ENCODE measurements at places on chromosomes 16 and 17.

DNA sequence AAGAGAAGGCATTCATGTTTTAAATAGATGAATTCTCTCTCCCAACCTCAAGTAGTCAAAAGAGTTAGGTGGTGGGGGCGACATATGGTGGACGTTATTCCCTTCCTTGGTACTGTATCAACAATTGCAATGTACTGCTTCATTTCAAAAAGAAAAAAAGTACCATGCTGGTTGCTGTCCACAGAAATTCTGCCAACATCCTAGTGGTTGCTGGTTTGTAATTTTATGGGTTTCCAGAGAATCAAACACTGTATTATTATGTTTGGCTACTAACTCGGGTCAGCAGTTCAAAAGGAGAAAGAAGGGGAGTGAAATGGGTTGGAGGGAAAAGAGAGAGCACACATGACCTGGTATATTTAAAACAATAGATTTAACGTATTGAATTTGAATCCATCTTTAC lies 61.1 kb upstream of the KCNJ16 start:
- no peak for DNase-seq

DNA sequence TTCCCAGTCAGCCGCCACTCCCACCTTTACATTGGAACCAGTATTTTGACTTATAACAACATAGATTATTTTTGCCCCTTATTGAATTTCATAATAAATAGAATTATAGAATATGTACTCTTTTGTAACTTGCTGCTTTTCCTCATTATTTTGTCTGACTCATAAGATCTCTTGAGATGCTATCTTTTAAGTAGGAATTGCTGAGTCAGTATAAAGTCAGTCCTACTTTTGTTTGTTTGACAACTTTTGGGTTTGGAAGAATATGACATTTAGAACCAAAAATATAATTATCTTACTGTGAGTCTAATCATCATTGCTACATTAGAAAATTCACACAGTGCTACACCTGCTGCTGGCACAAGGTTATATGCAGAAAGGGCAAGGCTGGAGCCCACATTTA lies 69.7 kb downstream of the STXBP4 start:
- DNase-seq, result no peak

- no peak for DNase-seq
Observed at GRCh38 chr16:68406458-68407152, 41.7 kb downstream of the SMPD3 start.

- no peak for DNase-seq
Observed at GRCh38 chr17:64336760-64337413, 53.8 kb downstream of the PECAM1 start.

GRCh38 chr17:63714550-63715277 lies 14.8 kb upstream of the LIMD2 start:
- no peak for DNase-seq

- DNase-seq, result peak; percentile 99
Observed at GRCh38 chr17:74454197-74455024, 12.0 kb upstream of the CD300A start.

DNA sequence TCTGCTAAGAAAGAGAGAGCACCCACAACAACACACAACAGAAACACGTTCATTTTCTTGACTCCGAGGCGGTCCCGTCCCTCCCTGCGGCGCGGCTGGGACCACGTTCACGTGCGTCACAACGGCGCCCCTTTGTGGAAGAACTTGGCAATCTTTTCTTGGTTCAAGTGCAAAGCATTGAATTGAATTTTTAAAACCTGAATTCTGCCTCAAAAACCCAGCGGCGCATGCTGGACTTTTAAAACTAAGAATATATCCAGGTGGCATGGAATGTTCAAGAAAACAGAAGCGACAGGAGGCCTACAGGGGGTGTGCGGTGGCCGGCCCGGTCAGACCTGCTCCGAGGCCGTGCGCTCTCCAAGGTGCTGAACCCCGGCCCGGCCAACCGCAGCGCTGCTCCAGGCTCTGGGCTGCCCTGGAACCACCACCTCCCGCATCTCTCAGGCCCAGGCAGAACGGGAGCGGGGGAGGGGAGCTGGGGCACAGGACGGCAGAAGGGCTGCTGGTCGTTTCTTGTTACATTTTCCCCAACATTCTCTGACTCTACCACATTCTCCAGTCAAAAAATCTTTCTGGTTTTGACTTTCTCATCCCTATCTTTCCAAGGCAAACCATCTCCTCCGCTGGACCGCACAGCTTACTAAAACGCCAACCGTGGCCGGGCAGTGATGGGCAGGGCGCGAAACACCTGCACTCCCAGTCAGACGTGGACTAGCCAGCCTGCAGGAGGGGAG lies 3.4 kb upstream of the HEXD start:
- peak; percentile 93 for DNase-seq

- peak; percentile 88 for DNase-seq
Observed at GRCh38 chr16:3157229-3158025, 22.6 kb downstream of the ZNF213 start.

DNA sequence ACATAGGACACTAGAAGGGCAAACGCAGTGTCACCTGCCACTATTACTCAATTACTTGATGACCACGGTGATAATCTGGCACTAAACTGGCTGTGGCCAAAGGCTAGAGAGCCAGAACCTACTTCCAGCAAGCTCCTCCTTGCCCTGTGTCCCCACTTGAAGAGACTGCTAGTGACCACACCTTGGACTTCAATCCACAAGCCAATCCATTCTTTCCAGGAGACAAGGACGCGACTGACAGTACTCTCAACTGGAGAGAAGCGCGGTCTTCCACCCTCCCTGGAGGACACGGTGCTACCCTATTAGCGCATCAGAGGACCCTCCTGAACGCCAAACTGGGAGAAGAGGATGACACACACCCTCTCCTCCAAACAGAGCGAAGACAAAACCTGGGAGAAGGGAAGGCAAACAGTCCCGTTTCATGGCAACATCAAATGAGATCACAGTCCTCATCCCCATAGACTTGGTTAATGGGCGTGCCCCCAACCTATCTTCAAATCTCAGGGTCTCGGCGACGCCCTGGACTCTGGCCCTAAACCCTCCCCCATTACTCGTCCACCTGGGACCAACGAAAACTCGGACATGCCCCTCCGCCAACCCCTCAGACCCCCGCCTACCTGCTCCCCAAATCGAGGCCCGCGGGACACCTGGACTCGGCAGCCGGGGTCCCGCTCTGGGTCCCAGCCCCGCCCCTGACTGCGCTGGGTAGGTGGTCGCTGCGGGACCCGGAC lies 508 bp downstream of the FLCN start:
- DNase-seq, result no peak

GRCh38 chr16:88716601-88717001 lies 10.3 kb downstream of the CTU2 start:
- DNase-seq, result no peak

DNA sequence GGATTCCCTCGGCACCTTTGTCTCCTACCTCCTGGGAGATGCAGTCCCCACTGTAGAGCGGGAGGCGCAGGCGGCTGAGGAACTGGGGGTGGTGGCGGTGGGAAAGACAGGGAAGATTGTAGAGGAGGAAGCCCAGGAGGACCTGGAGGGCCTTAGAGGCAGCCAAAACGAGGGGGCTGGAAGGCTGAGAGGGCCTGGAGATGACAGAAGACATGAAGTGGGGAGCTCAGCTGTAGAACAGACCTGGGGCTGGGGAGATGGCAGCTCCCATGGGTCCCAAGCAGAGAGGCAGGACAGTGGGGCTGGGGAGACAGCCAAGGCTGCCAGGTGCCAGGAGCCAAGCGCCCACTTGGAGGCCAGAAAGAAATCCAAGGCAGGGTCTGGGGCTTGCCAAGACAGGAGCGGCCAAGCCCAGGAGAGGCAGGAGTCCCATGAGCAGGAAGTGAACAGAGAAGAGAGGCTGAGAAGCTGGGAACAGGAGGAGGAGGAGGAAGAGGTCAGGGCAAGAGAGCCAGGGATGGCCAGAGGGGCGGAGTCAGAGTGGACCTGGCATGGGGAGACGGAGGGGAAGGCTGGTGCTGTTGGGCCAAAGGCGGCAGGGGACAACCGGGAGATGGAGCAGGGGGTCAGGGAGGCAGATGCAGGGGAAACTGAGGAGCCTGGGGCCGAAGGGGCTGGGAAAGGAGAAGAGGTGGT lies 803 bp downstream of the APOBR start:
- no peak for DNase-seq

DNA sequence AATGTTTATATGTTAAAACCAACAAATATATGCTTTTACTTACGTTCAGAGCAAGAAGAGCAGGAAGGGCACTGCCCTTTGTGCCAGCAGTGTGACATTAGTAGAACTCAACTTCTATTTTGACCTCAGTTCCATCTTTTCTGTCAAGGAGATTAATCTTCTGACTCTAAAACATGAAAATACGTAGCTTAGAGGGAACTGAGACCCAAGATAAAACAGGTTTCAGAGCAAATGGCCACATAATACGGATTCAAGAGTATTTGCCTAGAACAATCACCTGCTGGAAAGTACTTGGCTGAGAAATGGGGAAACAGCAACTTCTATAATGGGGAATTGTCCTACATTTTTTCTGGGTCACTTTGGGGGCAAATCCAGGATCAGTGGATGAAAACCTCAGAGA lies 22.2 kb downstream of the MYL4 start:
- no peak for DNase-seq

DNA sequence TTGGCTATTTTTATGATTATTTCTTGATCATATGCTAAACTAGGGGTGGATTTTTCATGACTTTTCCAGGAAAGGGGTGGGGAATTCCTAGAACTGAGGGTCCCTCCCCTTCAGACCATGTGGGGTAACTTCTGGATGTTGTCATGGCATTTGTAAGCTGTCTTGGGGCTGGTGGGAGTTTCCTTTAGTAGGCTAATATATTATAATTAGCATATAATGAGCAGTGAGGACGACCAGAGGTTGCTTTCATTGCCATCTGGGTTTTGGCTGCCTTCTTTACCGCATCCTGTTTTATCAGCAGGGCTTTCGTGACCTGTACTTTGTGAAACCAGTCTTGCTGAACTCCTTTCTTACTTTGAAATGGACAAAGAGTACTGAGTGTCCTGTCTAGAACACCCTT lies 40.4 kb upstream of the ABCA5 start:
- DNase-seq, result no peak

- DNase-seq, result no peak
Observed at GRCh38 chr16:73020409-73020884, 27.5 kb downstream of the ZFHX3 start.

GRCh38 chr17:48809182-48809581 lies 7.8 kb downstream of the TTLL6 start:
- DNase-seq, result no peak

DNA sequence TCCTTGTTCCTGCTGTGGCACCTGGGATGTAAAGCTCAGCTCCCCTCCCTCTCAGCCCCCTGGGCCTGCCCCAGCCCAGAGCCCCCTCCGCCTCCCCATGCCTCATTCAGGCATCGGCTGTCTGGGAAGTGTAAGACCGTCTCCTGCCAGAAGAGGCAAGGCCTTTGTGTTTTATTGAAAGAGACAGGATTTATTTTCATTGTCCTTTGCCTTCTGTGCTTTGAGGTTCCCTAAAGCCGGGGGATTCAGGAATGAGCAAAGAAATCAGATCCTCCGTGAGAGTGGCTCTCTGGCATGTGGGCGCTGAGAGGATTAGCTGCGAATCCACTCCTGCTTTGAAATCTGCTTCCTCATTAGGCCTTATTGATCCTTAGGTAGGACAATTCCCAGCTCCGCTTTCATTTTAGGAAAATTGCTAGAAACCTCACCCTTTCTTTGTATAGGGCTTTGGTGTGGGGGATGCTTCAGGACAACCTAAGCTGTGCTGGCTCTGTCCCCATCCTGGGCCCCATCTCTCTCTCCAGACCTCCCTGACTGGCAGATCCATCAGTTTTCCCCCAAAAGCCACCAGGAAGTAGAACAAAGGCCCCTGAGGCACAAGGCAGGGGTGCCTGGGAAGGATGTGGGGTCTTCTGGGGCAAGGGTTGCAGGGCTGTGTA lies 211.5 kb upstream of the TNRC6C start:
- DNase-seq, result peak; percentile 87

DNA sequence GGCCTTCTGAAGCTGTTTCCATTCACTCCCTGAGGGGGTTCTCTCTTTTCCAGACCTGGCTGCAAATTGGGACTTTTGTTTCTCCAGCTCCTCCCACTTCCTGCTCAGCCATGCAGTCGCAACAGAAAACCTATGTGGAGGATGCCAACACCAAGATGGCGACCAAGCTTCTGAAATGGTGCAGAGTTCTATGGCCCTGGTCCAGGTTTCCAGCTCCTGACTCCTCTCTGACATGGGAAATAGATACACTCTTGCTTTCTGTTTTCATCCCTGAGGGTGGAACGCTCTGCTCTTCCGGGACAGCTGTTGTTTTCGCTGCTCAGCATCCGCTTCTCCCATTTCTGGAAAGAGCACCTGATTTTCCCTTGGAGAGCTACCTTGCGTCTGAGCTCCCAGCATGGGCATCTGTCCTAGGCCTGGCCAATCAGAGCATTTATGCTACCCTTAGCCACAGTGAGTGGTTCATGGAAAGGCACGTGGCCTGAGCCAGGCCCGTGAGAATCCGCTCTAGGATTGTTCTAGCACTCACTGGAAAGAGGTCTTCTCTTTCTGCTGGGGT lies 8.1 kb downstream of the GPRC5B start:
- no peak for DNase-seq

DNA sequence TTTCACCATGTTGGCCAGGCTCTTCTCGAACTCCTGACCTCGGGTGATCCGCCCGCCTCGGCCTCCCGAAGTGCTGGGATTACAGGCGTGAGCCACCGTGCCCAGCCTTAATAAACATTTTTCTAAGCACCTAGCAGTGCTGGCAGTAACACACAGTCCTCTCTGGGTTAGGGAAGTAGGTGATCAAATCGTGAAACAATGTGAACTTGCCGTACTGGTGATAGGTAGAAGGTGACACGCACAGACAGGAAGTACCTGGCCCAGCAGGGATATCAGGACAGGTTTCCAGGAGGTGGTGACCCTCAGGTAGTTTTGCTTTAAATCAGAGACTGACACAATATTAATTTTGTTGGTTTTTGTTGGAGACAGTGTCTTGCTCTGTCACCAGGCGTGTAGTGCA lies 4.5 kb downstream of the PLD2 start:
- DNase-seq, result no peak

DNA sequence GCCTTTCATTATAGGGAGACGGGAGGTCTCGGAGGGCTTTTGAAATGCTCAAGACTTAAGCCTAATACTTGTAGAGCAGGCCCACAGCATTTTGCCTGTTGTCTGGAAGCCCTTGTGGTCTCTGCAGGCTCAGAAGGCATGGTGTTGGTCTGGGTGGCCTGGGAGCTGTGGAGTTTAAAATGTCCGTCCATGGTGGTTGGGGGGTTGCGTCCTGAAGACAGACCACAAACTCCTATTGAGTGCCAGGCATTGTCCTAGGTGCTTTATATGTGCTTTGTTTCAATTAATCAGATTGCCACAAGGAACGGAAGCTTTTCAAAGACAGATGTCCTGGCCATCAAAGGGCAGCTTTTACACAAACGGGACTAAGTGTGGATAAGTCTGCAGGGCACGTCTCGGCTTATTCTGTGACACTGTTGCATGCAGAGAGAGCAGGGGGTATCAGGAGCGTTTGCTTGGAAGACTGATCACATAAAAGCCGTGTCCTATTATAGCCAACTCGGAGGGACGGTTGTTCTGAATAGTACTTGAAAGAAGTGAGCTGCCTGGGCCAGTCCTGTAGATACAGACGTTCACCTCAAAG lies 7.8 kb downstream of the NTN1 start:
- peak; percentile 62 for DNase-seq

- DNase-seq, result no peak
Observed at GRCh38 chr17:16349431-16349830, 3.8 kb downstream of the CENPV start.

GRCh38 chr16:1438229-1439057 lies 5.9 kb downstream of the CCDC154 start:
- DNase-seq, result no peak

Data from ecto neural progenitor cell (in vitro differentiated cells).